ENCODE measurements at places on chromosomes 11 and 22.

DNA sequence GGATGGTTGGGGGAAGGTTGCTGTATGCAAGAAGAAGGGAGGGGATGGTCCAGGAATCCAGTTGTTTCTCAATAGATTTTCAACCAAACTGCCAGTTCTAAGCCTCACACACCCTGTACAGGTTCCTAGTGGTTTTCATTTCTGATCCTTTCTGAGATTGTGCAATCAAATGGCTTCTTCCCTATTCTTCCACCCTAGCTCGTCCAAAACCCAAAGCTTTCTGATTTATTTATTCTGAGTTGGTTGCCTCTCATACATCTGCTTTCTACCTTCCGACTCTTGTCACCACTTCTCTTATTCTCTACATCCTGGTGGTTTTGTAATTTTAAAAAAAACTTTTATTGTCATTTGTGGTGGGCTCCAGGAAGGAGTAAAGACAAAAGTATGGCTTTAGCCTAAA lies 12.6 kb downstream of the OR5A2 start:
- no peak for DNase-seq

- no peak for DNase-seq
Measured at GRCh38 chr22:37343863-37344734, 61.8 kb downstream of the CYTH4 start.

- DNase-seq: no peak
Measured at GRCh38 chr22:25833091-25833490, 91.1 kb downstream of the MYO18B start.

DNA sequence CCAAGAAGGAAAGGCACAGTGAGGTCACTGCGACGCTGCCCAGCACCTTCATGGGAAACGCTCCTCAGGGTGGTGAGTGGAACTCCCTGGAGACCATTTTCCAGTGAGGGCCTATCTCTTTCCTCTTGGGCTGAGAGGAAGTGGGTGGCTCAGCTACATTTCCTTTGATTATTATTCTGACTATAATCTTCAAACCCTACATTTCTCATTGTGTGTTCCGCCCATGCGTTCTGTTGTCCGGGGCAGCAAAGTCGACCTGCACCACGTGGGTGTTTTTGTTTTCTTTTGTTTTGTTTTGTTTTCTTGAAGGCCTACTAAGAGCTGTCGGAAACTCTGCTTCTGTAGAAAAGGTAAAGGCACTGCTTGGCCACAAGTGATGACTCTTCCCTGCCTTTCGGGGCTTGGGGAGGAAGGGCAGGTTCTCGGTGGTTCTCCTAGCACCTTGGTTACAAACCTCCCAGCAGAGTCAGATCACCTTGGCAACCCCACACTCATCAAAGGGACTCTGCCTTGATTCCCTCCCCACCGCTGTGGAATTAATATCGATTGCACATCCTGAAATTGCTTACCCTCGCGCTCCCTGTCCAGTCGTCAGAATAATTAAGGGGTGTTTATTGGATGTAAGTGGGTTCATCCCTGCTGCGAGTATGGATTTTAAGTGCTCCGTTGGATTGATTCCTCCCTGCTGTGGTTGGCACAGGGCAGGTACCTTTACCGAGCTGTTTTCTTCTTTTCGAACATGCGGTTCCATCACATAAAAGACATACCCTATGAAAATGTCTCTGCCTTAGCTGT lies 7.3 kb downstream of the PARVB start:
- DNase-seq: no peak

- no peak for DNase-seq
Measured at GRCh38 chr11:97269527-97269926, 879.7 kb downstream of the JRKL start.

All from posterior vena cava (tissue), 2 donors.